ENCODE measurements at places on chromosomes 7 and 10. TPM values are rescaled to one million over a fixed set of nuclear protein-coding genes. Genes with fewer than 3 reads are reported as not detected.

NRCAM gene
- 62.1 TPM for total RNA-seq

- no peak for DNase-seq
Measured at GRCh38 chr7:45955286-45955685, 34.2 kb upstream of the IGFBP3 start.

DNA sequence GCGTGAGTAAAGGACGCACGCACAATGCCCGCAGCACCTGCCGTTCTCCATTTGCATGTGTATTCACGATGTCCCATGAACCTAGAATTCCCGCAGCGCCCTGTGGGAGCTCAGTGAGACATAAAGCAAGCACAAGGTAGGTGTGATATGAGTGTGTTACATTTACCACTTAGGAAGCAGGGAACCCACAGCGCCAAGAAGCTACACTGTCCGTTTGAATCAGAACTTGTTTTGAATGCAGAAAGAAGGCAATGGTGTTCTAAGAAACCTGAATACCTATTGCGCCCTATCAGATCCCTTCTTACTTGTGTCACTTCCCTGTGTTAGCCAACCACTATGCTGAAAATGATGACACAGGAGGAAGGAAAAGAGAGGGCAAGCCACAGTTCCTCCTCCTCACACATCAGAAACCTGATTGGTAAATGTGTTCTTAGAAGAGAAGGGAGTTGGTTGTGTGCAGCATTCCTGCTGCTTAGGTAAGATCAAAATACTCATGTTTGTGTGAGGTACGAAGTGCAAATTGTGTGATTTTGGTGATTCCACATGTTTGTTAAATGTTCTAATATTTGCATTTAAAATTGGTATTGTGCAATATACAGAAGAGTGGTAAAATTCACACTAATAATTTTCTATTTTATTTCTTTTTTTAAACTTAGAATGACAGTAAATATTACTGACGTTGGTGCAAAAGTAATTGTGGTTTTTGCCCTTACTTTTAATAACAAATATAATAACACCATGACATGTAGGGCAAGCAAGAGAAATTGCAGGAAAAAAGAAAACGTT, 185.4 kb downstream of the SEC23IP start:
- DNase-seq = no peak

DNA sequence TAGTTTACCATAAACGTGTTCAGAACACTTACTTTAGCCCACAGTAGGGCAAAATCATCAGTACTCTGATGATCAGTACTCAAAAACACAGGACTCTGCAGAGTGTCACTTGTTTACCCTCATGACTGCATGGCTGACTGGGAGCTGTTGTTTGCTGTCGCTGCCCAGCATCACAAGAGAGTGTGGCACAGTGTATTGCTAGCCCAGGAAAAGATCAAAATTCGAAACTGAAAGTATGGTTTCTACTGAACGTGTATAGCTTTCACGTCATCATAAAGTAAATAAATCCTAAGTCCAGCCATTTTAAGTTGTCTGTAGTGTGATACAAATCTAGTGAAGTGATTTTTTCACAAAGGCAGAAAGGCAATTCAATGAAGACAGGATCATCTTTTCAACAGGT, 184.6 kb downstream of the RAMP3 start:
- DNase-seq = no peak

DNA sequence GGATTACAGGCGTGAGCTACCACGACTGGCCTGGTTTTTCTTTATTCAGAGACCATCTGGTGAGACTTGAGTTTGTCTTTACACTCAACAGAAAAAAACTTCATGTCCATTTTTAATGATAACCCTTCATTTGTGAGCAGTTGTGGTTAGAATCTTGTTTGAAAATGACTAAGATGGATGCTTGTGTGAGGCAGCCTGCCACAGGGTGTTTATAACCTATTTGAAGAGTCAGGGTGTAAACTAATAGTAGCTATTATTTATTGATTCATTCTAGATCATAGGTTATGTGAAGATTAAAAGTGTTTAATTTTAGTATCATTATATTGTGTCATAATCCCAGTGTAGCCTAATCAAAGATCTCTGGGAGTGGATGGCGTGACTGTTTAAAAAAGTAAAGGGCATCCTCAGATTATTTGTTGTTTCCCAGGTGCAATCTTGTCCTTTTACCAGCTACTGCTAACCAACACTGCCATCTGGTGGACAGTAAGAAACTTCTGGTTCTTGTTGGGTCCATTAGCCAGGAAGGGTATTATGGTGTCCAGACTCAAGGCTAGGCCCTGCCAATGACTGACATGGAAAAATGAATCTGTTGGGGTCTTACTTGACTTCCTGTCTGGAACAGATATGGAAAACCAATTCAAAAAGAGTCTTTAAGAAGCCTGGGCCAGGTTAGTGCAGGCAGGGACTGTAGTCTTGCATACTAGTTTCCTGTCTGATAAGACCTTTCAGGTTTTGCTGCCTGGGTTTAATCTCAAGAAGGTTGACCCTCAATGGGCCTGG, 24.9 kb downstream of the NRBF2 start:
- DNase-seq = peak; percentile 55

- DNase-seq = no peak
Measured at GRCh38 chr7:21926448-21926847, 19.3 kb downstream of the CDCA7L start.
